ENCODE measurements at places on chromosomes 3 and 15.

GRCh38 chr3:145191543-145191942 lies 969.4 kb downstream of the PLOD2 start:
- no peak for DNase-seq

GRCh38 chr15:70264738-70265465 lies 167.2 kb upstream of the TLE3 start:
- DNase-seq: no peak

GRCh38 chr15:66649235-66649984 lies 52.6 kb upstream of the SMAD6 start:
- DNase-seq: no peak

- DNase-seq: no peak
These were observed at the start of gene NAALADL2 for GRCh38 chr3:174859114-174859735. TSS of gene NAALADL2 (plus strand) at chr3:174859334.

DNA sequence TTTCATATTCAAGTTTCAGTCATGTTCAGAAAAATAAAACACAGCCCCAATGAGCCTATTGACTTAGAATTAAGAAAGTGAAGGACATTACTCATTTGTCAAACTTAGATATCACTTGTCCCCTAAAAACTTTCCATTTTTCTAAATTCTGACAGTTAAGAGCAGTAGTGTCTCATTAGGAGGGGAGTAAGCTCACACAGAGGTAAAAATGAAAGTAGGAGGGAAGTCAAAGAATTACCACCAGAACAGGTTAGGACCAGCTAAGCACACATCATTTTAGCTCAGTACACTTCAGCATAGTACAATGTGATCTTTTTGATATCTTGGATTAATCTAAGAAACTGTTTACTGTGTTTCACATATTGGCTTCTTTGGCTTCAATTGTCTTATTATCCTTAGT lies 64.3 kb downstream of the OSTN start:
- DNase-seq: no peak

DNA sequence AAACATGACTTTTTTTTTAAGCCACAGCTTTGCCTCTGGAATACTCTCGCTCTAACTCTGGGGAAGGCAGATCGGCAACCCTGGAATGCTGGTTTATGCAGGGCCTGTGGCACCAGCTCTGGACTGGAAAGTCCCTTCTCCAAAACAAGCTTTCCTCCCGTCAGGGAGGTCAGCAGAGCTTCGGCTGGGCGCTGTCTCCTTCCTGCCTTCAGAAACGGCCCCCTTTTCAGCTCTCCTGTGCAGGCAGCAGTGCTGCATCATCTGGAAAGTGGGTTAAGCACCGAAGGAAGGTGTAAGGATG lies 42.7 kb upstream of the SKOR1 start:
- no peak for DNase-seq

GRCh38 chr3:191762323-191762960 lies 301.5 kb downstream of the PYDC2 start:
- no peak for DNase-seq

DNA sequence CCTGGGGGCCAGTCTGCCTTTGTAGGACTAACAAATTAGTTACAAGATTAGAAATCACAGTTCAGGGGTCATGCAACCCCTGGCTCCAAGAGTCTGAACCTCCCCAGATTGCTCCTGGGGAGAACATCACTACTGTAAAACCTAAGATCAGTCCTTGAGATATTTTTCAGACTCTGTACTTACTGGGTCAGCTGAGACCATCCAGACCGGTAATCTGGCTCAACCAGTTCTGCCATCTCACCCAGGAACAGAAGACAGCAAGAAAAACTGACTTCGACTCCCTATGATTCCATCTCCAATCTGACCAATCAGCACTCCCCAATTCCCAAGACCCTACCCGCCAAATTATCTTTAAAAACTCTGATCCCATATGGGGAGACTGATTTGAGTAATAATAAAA lies 47.5 kb downstream of the NMD3 start:
- no peak for DNase-seq

DNA sequence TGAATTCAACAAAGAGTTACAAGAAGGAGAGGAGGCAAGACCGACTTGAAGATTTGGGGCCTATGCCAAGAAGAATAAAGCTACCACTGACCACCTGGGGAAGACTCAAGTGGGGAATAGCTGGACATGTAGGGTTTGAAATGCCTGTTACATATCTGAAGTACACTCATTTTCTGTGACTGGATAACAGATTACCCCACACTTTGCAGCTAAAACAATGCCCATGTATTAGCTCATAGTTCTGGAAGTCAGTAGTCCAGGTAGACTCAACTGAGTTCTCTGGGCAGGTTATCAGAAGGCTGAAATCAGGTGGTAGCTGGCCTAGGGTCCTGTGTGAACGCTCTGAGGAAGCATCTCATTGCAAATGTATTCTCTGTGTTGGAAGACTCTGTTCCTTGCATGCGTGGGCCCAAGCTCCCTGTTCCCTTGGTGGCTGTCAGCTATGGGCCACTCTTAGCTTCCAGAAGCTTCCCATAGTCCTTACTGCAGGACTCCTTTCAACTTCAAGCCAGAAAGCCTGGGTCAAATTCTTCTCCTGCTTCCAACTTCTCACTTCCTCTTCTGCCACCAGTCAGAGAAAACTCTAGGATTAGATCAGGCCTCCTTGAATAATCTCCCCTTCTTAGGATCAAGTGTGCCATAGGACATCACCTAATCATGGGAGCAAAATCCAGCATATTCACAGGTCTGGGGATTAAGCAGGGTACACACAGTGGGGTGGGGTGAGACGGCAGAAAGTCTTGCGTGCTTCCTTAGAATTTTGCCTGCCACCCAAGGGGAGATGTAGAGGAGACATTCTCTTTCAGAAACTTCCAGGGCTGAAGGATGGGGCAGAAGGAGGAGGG lies 187.8 kb downstream of the SHQ1 start:
- no peak for DNase-seq

GRCh38 chr3:101807888-101808287 lies 28.9 kb downstream of the NXPE3 start:
- DNase-seq: no peak

DNA sequence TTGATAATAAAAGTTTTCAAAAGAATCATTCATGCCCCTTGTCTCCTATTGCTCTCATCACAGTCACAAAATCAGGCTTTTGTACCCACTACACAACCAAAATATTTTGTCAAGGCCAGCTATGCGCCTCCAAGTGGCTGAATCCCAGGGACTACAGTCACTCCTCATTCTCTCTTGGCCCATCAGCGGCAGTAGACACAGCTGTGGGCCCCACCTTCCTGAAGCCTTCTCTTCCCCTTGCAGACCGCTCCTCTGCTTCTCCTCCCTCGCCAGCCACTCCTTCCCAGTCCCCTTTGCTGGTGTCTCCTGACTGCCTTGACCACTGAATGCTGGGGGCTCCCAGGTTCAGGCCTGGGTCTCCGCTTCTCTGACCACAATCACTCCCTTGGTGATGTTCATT lies 52.1 kb downstream of the LSM3 start:
- DNase-seq: no peak

- DNase-seq: no peak
These were observed 27.1 kb downstream of the IL20RB start for GRCh38 chr3:136984837-136985236.

DNA sequence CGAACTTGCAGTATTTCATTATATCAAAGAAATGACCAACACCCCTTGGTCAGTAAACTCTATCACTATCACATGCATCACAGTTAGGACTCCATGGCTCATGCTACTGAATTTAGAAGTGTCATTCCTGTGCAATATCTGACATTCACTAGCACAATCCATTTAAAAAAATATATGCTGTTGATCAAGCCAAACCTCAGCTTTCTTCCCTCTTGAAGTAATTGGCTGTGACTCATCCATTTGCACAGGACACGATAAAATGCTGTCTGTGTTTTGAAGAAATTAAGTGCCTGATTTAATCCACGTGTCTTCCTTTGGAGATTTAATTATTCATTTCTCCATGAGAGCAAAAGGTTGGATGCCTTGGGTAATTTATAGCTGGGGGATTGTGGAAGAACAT lies 38.9 kb downstream of the CPNE4 start:
- no peak for DNase-seq
